ENCODE measurements at places on chromosomes 2 and 18.

DNA sequence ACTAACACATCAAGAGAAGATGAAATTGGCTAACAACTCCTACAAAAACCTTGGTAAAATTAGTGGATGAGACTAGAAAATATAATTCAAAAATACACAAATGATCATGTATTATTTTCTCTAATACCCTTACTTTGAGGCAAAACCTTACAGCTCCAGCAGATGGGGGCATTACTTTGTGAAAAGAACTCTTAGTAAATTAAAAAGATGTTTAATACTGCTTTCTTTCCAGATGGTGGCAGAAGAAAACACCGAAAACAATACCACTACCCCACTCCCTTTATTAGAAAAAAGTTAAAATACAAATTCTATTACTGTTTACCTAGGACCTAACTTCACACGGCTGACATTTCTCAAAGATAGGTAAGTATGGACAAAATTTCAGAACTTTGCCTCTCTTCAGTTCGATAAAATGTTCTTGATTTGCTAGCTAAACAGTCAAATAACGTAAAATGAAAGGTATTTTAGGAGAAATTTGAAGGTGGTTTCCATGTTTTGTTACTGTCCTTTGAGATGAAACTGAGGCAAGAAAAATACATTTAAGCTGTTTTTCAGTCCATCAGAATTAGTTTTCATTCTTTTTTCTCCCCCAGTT lies 30.6 kb downstream of the ORC4 start:
- no peak for DNase-seq

GRCh38 chr18:5865521-5865920 lies 29.8 kb downstream of the TMEM200C start:
- no peak for DNase-seq

DNA sequence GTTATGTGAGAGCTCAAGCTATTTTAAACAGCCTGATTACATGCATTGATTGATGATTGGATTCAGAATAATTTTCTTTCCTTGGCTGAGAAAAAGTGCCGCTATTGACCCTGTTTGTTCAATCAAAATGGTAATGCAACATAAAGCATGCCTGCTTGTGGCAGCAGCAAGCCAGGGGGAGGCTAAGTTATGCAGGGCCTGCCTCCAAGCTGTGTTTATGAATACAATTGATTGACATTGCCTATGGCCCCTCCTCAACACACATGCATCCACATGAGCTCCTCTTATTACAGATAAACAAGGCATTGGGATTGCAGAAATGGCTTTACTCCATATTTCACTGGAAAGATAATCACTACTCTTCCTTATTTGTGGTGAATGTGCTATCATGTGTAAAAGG lies 395.6 kb downstream of the TDRD15 start:
- no peak for DNase-seq

DNA sequence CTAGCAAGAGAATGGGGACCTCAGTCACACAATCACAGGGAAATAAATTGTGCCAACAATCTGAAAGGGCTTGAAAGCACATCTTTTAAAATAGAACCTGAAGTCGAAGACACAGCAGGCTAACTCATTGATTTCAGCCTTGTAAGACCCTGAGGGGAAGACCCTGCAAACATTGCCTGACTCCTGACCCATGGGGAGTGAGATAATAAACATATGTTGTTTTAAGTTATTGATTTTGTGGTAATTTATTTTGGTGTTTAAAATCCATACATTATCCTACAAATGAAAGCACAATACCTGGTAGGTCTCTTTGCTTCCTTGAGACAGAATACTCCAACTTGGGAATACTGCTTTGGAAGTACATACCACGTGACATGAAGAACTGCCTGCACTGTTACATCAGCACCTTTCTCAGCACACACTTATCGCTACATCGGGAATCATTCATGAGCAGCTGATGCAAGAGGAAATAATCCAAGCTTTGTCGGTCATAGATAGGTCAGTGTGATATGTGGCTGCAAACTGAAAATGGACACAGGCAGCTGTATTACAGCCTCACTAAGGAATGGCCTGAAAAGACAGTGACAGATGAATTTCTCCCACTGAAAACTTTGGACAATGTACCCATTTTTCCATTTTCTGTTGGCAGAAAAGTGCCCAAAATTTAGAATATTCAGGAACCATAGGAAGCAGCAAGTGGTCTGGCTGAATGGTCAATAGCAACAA lies 494.5 kb upstream of the MAP2 start:
- DNase-seq = no peak

DNA sequence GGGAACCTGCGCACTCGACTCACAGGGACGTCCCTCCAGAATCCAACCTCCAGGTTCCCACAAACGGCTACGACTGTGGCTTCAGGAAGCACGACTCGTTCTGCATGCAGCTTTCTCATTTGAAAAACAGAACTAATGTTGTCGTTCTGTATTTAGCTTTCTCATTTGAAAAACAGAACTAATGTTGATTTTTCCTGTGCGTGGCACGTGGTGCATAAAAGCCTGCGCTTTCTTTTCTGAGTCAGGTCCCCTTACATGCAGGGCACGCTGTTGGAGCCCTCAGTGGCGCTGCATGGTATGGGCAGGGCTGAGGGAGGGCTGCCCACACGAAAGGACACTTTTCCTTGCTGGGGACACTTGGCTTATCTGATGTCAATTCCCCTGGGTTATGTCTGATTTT lies 124.3 kb downstream of the TMEM18 start:
- no peak for DNase-seq

- peak; percentile 82 for DNase-seq
Observed at GRCh38 chr2:174697255-174697654, 67.0 kb downstream of the CHRNA1 start.

GRCh38 chr2:78750219-78750618 lies 275.3 kb upstream of the REG3G start:
- DNase-seq = no peak
